PC-3 (cell line): ENCODE measurements at places on chromosomes 3 and 15. TPM values are rescaled to one million over a fixed set of nuclear protein-coding genes. Genes with fewer than 3 reads are reported as not detected.

The ALDH1A3 gene
- total RNA-seq, result 5,398 and 6,043 TPM in 2 replicates

DNA sequence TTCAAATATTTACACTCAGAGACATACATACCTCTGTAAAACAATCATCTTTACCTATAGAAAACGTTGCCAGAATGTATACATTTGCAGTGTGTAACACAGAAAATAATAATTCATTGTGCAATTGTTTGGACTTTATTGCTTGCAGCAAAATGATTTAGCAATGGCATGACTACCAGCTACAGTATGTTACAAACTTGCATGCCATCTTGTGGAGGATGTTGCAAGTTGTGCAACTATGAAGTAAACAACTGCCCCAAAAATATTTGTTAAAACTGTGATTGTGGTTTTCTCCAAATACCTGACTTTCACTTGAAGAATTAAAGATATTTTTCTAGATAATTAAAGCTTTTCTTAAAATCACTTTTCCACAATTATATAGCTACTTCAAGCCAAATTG lies 27.1 kb upstream of the C3orf49 start:
- peak; percentile 35 for DNase-seq

The GOLGA8A gene
- 25.3 and 37.3 TPM in 2 replicates for total RNA-seq

The SCN11A gene
- not detected in 2 replicates for total RNA-seq

- peak; percentile 51 for DNase-seq
Observed at GRCh38 chr3:140953028-140953960, 11.7 kb downstream of the SLC25A36 start.

- DNase-seq, result no peak
Observed at GRCh38 chr3:71241246-71241901, 342.2 kb downstream of the FOXP1 start.
